Kasumi-1 (cell line): ENCODE measurements at places on chromosomes 3 and 15.
A peak's percentile ranks its signal among the peaks of the same experiment; 100 is the strongest.

GRCh38 chr3:180017846-180018245, 18.9 kb downstream of the PEX5L start:
- DNase-seq = no peak

GRCh38 chr15:73142802-73143762, 90.8 kb downstream of the NEO1 start:
- no peak for DNase-seq

GRCh38 chr3:56882896-56883295, 81.1 kb upstream of the ARHGEF3 start:
- DNase-seq = no peak

- DNase-seq = no peak
Observed at GRCh38 chr3:2595486-2595885, 496.8 kb downstream of the CNTN4 start.

DNA sequence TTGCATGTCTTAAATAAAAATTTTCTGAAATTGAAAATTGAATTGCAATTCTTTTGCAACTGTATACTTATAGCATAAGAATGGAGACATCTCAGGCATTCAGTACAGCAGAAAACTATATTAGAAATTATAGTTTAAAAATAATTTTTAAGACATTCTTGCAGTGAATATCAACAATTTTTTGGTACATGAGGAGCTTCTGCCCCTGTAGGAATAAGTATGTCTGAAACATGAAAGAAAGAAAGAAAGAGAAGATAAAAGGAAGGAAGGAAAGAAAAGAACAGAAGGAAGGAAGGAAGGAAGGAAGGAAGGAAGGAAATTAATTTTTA, 165.0 kb downstream of the GMNC start:
- no peak for DNase-seq

- DNase-seq = no peak
Observed at GRCh38 chr3:19596408-19596807, 337.6 kb downstream of the EFHB start.

DNA sequence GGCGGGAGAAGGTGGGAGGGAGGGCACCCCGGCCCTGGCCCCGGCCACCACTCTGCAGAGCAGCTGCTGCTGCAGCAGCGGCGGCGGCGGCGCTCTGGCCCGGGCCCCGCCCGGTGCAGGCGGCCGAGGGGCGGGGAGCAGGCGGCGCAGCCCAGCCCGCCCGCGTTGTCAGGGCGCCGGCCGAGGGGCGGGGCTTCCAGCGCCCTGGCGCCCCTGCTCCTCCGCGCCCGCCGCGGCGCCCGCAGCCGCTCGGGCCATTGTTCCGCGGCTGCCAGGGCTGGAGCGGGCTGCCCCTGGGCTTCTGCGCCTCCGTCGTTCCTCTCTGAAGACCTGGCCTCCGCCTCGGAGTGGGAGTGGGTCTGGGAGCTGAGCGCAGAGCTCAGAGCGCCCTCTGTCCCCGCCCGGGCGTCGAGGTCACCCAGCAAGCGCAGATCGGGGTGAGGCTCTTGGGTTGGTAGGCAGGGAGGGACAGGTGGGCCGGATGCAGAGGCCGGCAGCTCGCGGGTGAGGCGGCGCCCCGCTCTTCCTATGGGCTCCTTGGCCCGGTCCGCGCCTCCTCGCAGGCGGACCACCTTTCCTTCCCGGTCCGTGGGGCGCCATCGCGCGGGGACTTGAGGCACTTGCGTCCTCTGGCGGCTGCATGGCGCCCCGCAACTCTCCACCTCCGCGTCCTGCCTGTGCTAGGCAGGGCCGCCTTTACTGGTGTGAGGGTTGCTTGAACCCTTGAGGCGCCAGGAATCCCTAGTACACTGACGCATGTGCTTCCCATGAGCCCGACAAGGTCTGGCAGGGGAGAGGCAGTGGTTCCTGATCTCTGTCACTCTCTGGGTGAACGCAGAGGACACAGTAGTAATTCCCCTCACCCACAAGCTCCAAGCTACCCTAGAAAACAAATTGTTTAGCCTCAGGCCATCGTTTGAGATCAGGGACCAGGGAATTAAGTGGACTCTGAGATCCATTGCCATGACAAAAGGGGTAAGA, at the start of gene LPCAT4:
Gene LPCAT4, minus strand, starts transcription at position 96 of the 981 bp plus-strand sequence. CDS start 96 bp downstream, outside the sequence.
- DNase-seq = peak; percentile 42

- DNase-seq = no peak
Observed at GRCh38 chr15:73028031-73028430, 24.2 kb upstream of the NEO1 start.

GRCh38 chr3:3281024-3281423, 101.5 kb upstream of the CRBN start:
- no peak for DNase-seq

- DNase-seq = no peak
Observed at GRCh38 chr3:191882289-191882688, 421.3 kb downstream of the PYDC2 start.

GRCh38 chr3:79726786-79727185, 41.0 kb downstream of the ROBO1 start:
- no peak for DNase-seq

DNA sequence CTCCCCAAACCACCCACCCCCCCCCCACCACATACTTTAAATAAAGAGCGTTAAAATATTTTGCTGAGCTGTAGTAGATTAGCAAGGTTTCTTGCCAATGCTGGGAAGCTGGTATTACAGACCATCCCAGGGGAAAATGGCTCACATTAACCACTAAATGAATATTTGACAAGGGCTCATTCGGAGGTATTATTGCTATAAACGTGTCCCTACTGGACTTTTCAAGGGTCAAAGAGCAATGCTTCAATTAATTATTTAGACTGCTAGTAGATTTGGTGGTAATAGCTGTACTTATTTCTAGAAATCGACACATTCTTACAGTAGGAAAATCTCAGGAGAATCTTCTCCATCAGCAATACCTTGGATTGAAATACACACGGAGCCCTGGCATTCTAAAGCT, 5.2 kb downstream of the SOX2 start:
- no peak for DNase-seq

DNA sequence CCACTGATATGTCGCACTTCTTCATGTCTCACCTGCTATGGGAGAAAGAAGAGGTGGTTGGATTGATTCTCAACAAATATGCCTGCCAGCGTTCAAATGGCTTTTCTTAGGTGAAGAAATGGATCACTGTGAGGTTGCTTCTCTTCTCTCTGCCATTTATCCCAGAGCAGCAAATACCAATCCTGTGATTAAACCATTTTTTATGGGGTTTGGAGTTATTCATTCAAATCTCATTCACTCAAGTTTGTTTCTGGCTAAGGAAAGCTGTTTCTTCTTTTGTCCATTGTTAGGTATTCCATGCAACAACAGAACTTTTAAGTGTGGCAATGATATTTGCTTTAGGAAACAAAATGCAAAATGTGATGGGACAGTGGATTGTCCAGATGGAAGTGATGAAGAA, 12.2 kb upstream of the C3orf52 start:
- no peak for DNase-seq

- DNase-seq = no peak
Observed at GRCh38 chr15:39078026-39078425, 502.9 kb upstream of the THBS1 start.

GRCh38 chr15:87362531-87362930, 894.0 kb downstream of the NTRK3 start:
- no peak for DNase-seq
